ENCODE measurements at places on chromosomes 2 and 18. TPM values are rescaled to one million over a fixed set of nuclear protein-coding genes. Genes with fewer than 3 reads are reported as not detected.

The RTP5 gene
- not detected for polyA plus RNA-seq

DNA sequence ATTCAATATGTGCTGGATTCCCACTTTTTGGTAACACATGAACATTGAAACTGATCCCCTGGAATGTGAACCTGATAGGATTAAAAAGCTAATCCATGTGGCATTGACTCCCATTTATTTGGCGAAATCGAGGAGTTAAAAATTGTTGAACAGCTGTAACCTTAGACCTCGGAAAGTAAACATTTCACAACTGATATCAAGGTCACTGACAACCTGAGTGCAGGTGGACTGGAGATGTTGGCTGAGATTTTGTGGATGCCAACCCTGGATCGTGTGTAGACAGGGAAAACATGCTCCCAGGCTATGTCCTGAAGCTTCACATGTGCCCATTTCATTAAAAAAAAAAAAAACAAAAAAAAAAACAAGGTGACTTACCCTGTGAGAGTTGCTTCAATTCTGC is 204.8 kb downstream of the SETBP1 start:
- DNase-seq = no peak

GRCh38 chr2:173347305-173348168 is 7.1 kb upstream of the CDCA7 start:
- DNase-seq = no peak

DNA sequence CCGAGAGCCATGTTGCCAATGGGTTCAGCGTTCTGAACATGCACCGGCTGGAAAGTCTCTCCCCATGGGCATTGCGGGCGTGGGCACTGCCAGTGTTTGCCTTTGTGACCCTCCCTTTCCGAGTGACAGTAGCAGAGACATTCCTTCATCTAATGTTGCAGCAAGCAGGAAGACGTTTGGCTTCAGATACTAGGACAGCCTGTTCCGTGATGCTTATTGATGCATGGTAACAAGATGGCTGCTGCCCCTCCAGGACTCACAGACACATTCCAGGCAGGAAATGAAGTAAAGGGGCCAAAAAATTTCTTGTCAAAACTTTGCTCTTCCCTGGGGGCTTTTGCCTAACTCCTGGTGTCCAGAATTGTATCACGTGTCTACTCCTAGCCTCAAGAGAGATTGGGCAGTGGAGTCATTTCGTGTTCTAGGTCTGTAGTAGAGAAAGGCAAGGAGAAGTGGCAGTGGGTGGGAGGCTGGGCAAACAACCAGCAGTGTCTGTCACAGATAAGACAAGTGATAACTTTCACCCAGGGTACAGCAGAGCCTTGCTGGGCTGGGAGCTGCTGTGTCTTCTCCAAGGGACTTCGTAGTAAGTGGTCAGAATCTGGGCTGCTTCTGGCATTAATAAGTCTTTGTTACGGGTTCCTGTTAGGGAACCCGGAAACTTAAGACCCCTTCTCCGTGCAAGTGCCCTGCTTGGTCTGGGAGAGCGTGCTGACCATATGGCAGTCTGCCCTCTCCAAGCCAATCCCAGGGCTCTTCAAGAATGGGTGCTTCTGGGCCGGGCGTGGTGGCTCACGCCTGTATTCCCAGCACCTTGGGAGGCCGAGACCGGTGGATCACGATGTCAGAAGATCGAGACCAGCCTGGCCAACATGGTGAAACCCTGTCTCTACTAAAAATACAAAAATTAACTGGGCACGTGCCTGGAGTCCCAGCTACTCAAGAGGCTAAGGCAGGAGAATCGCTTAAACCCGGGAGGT is 93.5 kb downstream of the TFCP2L1 start:
- no peak for DNase-seq

GRCh38 chr2:105625632-105626031 is 119.1 kb upstream of the NCK2 start:
- DNase-seq = no peak

GRCh38 chr2:216465579-216466195 is 33.0 kb upstream of the RPL37A start:
- DNase-seq = no peak

GRCh38 chr2:227191367-227191766 is 26.9 kb downstream of the COL4A3 start:
- no peak for DNase-seq

DNA sequence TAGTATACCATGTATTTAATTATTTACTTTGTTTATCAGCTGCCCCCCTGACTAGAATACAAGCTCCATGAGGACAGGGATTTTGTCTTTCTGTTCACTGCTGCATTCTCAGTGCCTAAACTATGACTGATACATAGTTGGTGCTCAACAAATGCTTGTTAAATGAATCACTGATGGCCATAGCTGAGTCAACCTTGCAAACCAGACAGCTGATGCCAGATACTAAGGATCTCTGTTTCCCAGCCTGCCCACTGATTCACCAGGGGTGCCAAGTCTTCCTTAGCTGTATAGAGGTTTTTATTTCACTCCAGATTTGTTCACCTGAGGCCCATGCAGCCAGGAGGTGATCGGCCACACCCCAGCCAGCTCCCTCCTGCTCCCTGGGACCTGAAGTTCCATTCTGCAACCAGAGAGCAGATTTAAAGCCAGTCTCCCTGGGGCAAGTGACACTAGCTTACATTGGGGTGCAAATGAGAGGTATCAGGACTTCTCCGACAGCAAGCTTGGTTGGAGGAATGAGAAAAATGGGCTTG is 92.2 kb downstream of the C1QL2 start:
- DNase-seq = no peak

The TMEM17 gene
- 6.3 TPM for polyA plus RNA-seq

- no peak for DNase-seq
Observed at GRCh38 chr2:225766431-225766830, 366.9 kb downstream of the NYAP2 start.

GRCh38 chr2:188599140-188599539 is 307.5 kb downstream of the GULP1 start:
- DNase-seq = no peak

DNA sequence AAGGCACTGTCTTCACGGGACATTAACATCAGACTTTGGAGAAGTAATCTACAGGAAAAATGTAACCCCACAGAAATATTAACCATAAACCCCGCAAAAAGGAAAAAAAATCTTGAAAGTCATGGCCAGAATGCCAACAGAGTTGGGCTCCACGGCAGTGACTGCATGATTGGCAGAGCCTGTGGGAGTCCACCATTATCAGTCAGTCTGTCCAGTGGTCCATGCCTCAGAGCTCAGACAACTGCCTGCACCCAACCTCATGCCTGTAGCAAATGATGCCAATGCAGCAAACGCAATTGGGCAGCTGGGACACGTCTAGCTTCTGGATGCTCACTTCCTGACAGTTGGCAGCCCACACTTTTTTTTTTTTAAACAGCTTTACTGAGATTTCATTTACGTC is 5.1 kb upstream of the PPIG start:
- DNase-seq = no peak

The ASXL3 gene
- polyA plus RNA-seq = 5.5 TPM

- DNase-seq = no peak
Observed at GRCh38 chr2:178843697-178844096, 36.5 kb upstream of the TTN start.

- no peak for DNase-seq
Observed at GRCh38 chr18:57466745-57467409, 31.7 kb downstream of the ONECUT2 start.

GRCh38 chr2:238850091-238850490 is 2.2 kb downstream of the TWIST2 start:
- DNase-seq = no peak

GRCh38 chr2:14923820-14924580 is 291.5 kb downstream of the LRATD1 start:
- no peak for DNase-seq

The CYS1 gene
- polyA plus RNA-seq = 94.3 TPM

DNA sequence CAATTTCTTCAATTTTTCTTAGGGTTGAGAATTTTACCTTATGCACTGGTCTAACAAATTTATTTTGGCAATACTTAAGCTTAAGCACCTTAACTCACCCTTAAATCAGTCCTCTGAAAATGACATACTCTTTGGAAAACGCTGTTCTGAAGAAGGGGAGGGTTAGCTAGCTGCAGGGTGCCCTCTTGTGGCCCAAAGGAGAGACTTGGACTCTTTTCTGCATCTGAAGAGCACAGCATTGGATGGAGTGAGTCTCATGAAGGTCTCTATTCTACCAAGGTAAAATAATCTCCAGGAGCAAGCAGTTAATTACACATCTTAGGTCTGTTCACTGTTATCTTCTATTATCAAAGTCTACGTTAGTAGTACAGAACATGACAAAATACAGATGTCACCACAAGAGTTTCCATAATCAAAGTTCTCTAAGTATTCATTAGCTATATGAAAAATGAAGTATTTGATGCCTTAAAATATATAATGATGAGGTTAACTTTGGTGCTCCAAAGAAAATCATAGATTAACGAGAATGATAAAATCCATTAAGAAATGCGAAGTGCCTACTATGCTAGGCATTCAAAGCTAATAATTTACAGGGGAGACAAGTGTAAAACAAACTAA is 24.4 kb downstream of the PUM2 start:
- no peak for DNase-seq

The IL1RN gene
- polyA plus RNA-seq = 0.90 TPM

GRCh38 chr2:238022594-238023157 is 38.1 kb upstream of the SCLY start:
- no peak for DNase-seq

DNA sequence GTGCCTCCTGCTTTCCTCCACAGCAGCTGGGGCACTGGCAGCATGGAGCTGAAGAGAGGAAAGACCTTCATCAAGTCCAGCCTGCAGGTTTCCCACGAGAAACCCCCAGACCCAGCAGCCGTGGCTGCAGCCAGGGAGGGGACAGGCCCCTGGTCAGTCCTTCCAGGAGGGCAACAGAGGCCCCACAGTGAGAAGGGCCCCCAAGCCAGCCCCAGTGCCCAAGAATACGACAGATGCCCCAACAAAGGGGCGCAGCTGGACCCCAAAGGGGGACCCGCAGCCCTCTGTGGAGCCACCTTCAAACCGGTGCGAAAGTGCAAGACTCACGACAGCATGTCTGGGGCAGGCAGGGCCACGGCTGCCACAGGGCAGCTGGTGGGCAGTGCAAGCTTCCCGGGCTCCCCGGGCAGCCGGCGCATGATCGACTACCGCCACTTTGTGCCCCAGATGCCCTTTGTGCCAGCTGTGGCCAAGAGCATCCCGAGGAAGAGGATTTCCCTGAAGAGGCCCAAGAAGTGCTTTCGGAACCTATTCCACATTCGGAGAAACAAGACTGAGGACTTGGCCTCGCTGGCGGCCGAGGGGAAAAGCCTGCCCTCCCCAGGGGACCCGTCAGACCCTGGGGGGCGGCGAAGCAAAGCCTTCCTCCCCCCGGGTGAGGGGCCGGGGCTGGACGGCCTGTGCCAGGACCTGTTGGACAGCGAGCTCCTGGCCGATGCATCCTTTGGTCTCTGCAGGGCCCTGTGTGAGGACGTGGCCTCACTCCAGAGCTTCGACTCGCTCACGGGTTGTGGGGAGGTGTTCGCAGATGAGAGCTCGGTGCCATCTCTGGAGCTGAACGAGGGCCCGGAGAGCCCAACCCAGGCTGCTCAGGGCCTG is 6.9 kb downstream of the AMER3 start:
- DNase-seq = no peak

- no peak for DNase-seq
Observed at GRCh38 chr2:143934626-143935481, 585.1 kb downstream of the ZEB2 start.

DNA sequence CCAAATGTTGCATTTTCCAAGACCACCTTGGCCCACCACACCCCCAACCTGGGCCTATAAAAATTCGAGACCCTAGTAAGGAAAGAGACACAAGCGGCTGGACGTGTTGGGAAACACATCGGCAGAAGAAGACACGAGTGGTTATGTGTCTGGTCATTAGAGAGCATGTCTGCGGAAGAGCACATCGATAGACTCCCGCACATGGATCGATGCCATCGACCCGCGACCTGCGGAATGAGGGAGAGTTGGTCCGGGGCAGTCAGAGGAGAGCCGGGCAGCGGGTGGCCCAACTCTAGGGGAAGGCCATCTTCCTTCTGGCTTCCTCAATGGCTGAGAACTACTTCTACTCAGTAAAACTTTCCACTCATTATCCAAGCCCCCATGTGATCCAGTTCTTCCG is 219.4 kb downstream of the TGIF1 start:
- DNase-seq = no peak

The ARHGAP15 gene
- polyA plus RNA-seq = 5.8 TPM

DNA sequence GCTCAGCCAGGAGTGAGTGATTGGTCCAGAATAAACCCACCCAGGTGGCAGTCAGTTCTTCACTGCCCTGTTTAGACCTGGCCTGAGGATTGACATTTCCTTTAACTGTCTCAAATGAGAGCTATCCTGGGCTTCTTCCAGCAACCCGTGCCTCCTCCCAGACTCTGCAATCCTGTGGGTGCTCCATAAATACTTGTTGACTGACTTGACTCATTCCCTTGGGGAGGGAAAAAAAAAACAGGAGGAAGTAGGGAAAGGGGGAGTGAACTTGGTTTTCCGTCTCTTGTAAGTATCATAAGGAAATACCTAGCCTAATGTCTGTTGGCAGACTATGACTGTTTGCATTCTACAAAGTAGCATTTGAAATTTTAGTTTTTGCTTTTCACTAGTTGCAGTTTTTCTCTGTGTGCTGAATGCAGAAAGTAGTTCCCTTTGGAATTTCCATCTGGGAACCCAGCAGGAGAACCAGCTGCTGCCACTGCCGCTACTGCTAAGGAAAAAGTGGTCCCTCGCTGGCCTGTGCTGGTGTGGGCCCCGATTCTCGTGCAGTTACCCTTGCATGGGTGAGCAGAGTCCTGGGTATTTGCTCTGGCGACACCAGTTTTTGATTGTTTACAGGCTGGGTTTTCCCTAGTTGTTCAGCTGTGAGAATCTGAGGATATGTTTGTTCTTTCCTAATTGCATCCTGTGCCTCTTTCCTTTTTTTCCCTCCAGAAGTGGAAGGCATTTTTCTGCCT is 78.8 kb downstream of the TGOLN2 start:
- DNase-seq = no peak

GRCh38 chr2:68385220-68385906 is 20.3 kb downstream of the PLEK start:
- no peak for DNase-seq

DNA sequence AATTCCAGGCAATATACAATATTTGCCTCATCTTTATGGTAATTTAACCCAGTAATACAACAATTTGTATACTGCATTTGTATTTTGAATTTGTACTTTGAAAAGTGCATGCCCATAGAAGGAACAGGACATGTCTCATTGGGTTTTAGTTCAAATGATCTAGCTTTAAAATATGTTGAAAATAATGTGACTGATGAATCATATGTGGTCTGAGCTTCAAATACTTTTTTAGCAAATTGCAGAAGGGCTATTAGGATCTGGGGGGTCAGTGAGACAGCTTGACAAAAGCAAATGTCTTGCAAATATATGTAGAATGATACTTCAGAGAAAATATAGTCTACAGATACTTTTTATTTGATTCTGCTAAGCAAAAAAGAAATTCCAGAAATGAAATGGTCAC is 248.9 kb downstream of the DCC start:
- DNase-seq = no peak

DNA sequence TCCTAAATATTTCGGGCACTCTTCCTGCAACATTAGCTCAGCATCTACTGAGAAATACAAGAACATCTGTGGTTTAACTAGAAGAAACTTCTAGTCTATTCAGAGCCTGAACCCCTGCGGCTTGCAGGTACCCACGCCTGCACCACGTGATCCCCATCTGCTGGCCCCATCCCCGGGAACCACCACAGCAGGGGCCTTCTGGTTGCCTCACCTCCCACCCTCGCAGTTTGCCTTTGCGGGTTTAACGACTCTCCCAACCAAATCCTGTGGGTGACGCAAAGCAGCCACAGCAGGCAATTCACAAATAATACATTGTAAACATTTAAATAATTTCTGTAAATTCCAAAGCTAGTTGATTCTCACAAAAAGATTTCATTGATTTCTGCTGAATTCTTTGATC is 90.2 kb upstream of the TMEM18 start:
- no peak for DNase-seq

The UGT1A9 gene
- polyA plus RNA-seq = 4.1 TPM
